ENCODE measurements at places on chromosomes 1 and 21.

DNA sequence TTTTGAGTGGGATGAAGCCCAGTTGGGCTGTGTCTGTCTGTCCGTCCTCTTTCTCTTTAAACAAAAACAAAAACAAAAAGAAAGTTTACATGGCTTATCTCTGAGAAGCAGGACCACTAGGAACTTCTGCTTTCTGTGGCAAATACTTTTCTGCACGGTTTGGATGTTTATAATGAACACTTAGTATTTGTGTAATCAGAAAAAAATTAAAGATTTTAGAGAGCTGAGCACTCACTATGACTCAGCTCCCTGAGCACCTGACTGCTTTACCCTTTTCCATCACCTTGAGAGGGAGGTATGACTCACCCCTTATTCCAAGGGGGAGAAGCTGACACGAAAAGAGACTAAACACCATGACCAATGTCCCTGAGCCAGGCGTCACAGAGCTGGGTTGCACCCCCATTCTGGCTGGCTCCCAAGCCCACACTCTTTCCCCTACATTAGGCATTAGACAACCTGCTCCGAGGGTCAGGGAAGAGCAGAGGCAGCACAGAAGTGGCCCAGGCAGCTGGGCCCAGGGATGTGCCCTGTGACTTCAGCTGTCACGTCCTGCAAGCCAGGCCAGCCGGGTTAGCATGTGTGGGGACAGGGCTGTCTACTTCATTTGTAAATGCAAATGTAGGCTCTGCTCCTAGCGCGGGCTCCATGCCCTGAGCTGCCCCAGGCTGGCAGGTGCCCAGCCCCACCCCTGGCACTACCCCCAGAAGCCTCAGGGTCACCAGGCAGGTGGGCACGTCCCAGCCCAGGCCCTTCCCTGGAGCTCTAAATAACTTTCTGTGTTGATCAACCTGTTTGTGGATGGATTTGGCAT lies 30.4 kb downstream of the RAP1GAP start:
- no peak for DNase-seq

- DNase-seq: no peak
Observed at GRCh38 chr1:233016798-233017197, 66.4 kb downstream of the NTPCR start.

DNA sequence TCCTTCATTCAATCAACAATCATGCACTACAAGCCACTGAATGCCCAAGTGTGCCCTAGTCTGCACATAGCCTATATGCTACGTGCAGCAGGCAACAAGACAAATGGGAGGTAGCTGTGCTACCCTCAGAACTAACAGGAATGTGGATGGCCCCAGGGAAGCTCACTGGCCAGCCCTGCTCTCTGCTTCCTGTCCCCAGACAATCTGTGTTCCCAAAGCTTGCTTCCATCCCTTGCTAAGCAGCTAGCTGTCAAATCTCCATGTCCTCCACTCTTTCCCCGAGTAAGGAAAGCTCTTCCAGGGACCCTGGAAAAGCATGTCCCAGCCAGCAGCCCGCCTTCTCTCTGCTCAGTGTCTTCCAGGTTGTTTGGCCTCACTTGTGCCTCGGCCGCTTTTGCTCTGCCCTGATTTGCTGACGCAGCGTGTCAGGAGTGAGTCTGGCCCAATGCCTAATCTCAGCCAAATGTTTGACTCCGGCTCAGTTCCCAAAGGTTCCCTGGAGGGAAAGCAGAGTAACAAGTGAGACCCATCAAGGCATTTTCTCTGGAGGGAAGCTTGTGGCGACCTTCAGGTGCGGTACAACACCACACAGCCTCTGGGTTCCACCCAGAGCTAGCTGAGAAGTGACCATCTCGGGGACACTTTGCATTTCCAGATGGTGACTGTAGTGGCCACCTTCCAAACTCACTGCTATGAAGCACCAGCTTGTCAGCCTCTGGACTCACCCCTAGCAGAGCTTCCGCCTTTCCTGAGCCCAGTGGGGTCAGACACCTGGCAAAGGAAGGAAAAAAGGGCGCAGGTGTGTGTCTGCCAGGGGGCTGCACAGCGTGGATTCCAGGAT lies 243.4 kb downstream of the RHOU start:
- no peak for DNase-seq

DNA sequence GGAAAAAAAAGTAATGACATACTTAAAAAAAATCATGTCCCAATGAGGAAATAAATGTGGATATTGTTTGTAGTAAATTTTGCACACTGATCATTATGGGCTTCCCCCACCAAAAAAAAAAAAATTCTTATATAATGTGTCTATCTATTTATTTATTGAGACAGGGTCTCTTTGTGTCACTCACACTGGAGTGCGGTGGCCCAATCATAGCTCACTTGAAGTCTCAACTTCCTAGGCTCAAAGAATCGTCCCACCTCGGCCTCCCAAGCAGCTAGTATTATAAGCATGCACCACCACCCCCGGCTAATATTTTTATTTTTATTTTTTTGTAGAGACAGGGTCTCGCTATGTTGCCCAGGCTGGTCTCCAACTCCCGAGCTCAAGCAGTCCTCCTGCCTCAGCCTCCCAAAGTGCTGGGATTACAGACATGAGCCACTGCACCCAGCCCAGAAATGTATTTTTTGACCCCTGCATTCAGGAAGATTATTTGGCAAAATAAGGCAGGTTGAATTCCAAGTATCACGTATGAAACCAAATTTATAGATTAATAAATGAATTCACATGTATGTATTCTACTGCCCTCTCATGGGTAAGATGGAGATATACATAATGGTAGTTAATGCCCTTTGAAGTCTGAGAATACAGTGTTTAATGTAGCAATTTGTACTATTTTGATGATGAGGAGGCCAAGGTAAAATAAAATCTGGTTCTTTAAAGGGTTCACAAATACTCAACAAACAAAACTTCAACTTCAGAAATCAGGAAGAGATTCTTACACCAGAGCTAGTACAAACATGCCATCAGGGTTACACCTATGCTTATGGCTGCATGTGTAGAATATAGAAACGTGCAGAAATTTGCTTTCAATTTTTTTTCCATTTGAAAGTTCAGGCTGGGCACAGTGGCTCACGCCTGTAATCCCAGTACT lies 1.4 kb upstream of the DENND2C start:
- DNase-seq: no peak

DNA sequence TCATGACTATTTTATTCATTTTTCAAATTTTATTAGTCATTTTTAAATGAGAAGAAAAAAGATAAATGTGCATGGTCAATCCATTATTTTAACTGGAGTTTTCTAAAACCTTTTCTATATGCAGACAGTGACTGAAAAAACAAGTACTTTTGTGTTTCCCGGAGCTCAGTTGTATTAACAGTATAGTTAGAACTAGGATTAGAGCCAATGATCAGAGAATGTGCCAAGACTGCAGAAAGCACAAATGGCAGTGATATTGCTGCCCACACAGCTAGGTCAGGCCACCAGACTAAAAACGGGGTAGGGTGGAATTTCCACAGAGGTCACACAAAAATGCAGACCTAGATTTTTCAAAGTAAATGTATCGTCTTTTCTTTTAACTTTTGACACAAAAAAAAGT lies 163.1 kb upstream of the GRIK3 start:
- no peak for DNase-seq

GRCh38 chr1:34715139-34715538 lies 39.7 kb upstream of the GJB5 start:
- no peak for DNase-seq

DNA sequence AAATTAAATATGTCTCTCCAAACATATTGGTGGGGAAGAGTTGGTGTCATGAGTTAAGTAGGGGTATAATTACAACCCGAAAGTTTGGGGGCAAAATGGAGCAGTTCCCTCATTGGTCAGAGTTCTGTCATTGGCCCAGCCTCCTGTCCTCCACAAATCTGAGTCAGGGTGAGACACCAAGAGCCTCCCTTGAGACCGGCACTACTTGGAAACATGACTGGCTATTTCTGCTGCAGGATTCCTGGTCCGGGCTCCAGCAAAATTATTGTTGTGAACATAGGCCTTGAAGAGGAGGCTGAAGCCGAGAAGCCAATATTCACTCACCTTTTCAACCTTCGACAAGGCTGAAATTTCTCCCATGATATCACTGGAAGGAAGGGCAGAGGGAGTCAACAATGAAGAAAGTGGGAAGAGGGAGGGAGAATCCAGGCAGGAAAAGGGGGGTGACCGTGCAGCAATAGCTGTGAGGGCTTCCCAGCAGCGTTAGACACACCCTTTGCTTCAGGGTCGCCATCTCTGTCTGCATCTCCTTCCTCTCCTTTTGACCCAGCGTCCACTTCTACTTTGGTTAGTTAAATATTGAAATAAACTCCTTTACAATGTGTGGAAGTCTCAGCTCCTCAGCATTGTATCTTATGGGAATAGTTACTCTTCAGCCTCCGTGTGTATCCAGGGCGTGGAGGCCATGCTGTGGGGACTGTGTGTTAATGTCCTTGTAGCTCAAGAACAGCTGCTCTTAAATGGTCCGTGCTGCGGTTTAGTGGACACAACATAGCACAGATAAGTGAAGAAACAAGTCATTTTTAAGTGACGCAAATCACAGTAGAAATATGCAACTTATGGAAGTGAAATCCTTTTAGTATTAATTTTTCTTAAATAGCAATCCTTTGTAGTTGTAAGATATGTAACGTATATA lies 307.4 kb downstream of the DISC1 start:
- DNase-seq: no peak

DNA sequence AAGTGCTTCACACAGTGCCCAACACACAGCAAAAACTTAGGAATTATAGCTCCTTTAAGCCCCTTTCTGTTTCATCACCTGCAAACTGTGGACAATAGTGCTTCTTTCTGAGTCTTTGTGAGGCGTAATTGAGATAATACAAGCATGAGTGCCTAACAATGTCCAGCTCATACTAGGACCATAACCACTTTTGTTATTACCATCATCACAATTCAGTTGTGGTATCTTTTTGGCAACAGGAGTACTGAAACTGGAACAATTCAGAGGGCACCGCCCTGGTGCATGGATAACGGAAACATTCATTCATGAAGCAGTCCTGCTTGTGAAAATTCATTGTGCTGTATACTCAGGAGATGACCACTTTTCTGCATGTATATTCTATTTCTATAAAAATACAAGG lies 18.2 kb downstream of the DNAJC11 start:
- no peak for DNase-seq

DNA sequence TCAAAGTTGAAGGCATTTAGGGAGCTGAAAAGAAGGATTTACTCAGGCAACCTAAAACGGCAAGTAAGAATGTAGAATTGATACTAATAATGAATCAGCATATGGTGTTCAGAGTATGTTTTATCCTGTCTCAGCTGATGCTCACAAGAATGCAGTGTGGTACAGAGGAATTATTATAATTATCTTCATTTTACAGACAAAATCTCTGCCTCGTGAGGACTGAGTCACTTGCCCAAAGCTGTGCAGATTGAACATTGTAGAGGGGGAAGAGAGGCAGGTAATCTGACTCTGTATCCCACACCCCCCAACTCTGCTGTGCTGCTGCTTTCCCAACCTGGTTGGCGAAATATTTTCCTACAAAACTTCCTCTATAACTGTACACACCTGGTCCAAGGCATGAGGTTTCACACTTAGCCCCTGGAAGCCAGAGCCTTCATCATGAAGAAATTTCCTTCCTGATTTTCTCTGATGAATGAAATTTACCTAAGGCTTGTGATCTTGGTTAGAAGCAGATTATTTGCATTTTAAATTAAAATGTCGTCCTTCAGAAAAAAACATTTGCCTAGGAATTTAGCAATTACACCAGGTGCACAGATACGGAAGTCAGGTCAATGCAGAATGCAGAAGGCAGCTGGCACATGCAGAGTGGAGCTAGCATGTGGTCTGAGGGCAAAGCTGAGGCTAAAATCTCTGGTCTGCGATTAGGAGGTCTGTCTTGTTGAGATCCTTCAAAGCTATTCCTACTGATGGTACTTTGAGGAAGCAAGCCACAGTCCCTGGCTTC lies 52.8 kb downstream of the DPT start:
- DNase-seq: no peak

GRCh38 chr1:172756024-172756423 lies 97.1 kb downstream of the FASLG start:
- DNase-seq: no peak

- no peak for DNase-seq
Observed at GRCh38 chr1:111732718-111733117, 6.5 kb downstream of the INKA2 start.

GRCh38 chr1:151009206-151009587 lies 948 bp downstream of the PRUNE1 start:
- DNase-seq: no peak

- peak; percentile 37 for DNase-seq
Observed at GRCh38 chr1:6343506-6344405, 49.8 kb downstream of the ACOT7 start.

- no peak for DNase-seq
Observed at GRCh38 chr1:70044832-70045231, 160.5 kb downstream of the LRRC40 start.
